A375 (cell line): ENCODE measurements at places on chromosomes 6 and 20. TPM values are rescaled to one million over a fixed set of nuclear protein-coding genes. Genes with fewer than 3 reads are reported as not detected.

The POM121L2 gene
- not detected in 2 replicates for total RNA-seq

The EPPIN gene
- not detected in 2 replicates for total RNA-seq

The SPDEF gene
- 0.19 TPM in 1 of 2 replicates, not detected in the other for total RNA-seq

The ADAT2 gene
- total RNA-seq, result 6.4 and 7.6 TPM in 2 replicates

The CSNK2A1 gene
- 137 and 178 TPM in 2 replicates for total RNA-seq

The HTR1B gene
- 0.15 TPM in 1 of 2 replicates, not detected in the other for total RNA-seq

The PDE7B gene
- 0.96 and 1.6 TPM in 2 replicates for total RNA-seq

The GRIK2 gene
- 5.8 and 9.0 TPM in 2 replicates for total RNA-seq

The MUCL3 gene
- not detected in 2 replicates for total RNA-seq

The NEU1 gene
- total RNA-seq, result 15.9 and 16.8 TPM in 2 replicates

The TP53TG5 gene
- total RNA-seq, result 1.1 TPM in 1 of 2 replicates, not detected in the other

The RAB5IF gene
- total RNA-seq, result 99.0 and 102 TPM in 2 replicates

The TRDN gene
- total RNA-seq, result 0.24 TPM in 1 of 2 replicates, not detected in the other

The ERMARD gene
- 14.6 and 22.5 TPM in 2 replicates for total RNA-seq

The NUP43 gene
- total RNA-seq, result 18.5 and 22.0 TPM in 2 replicates

The TMEM14B gene
- 58.5 and 65.8 TPM in 2 replicates for total RNA-seq

The SLC22A1 gene
- total RNA-seq, result 0.05 TPM in 1 of 2 replicates, not detected in the other

The ZNF451 gene
- total RNA-seq, result 28.4 and 33.4 TPM in 2 replicates

The SCRT2 gene
- not detected in 2 replicates for total RNA-seq

The PXDC1 gene
- total RNA-seq, result 60.1 and 60.7 TPM in 2 replicates

The CHRNA4 gene
- total RNA-seq, result not detected in 2 replicates

The CST4 gene
- not detected in 2 replicates for total RNA-seq

The CPNE5 gene
- 0.05 and 0.26 TPM in 2 replicates for total RNA-seq

The PRSS35 gene
- 0.23 TPM in 1 of 2 replicates, not detected in the other for total RNA-seq

The VSTM2L gene
- 0.19 TPM in 1 of 2 replicates, not detected in the other for total RNA-seq

The LEMD2 gene
- 47.4 and 55.1 TPM in 2 replicates for total RNA-seq

The SAMD3 gene
- total RNA-seq, result 0.19 and 0.64 TPM in 2 replicates

The FGD2 gene
- not detected in 2 replicates for total RNA-seq

The SYCP2 gene
- total RNA-seq, result 0.38 and 1.5 TPM in 2 replicates

The TUBB2B gene
- total RNA-seq, result 10.4 and 10.9 TPM in 2 replicates

The FOXA2 gene
- 0.19 and 0.21 TPM in 2 replicates for total RNA-seq

The C6orf58 gene
- not detected in 2 replicates for total RNA-seq

The JPH2 gene
- total RNA-seq, result 0.08 and 0.60 TPM in 2 replicates

The ETV7 gene
- 0.05 and 0.23 TPM in 2 replicates for total RNA-seq

The AVP gene
- total RNA-seq, result not detected in 2 replicates

The FNDC1 gene
- total RNA-seq, result not detected in 2 replicates

The RAB44 gene
- total RNA-seq, result 0.11 TPM in 1 of 2 replicates, not detected in the other

The TOX2 gene
- total RNA-seq, result 7.7 and 8.4 TPM in 2 replicates

The CFAP61 gene
- total RNA-seq, result 0.13 and 0.19 TPM in 2 replicates

The ATXN1 gene
- 11.4 and 11.5 TPM in 2 replicates for total RNA-seq

The FOXF2 gene
- 3.1 and 3.8 TPM in 2 replicates for total RNA-seq

The PHF20 gene
- total RNA-seq, result 40.2 and 45.5 TPM in 2 replicates

The NMBR gene
- total RNA-seq, result not detected in 2 replicates

The CARMIL1 gene
- total RNA-seq, result 5.2 and 6.4 TPM in 2 replicates

The SCGN gene
- total RNA-seq, result not detected in 2 replicates

The CDYL gene
- total RNA-seq, result 12.9 and 19.8 TPM in 2 replicates

The SLC44A4 gene
- 0.37 TPM in 1 of 2 replicates, not detected in the other for total RNA-seq

The SLC25A27 gene
- 10.6 and 15.2 TPM in 2 replicates for total RNA-seq
